ENCODE measurements at places on chromosomes 13 and 19.

DNA sequence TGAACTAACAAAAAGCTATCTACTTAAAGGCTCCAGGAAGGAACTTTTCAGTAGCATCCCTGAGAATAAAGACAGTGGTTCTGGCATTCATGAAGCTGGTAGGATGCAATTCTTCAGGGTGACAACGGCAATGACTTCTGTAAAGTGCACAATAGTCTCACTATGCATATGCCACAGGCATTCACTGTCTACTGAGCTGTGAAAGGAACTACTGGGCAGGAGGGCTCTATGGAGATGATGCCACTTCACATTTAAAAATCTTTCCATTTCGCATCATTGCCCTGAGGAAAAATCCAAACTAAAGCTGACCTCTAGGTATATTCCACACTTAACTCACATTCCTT lies 2020.6 kb upstream of the PCDH20 start:
- no peak for DNase-seq

GRCh38 chr19:2015608-2015950 lies at the start of gene BTBD2:
TSS of gene BTBD2 (minus strand) at chr19:2015714. CDS start at chr19:2015703, 11 bp downstream.
- DNase-seq: peak; percentile 23

DNA sequence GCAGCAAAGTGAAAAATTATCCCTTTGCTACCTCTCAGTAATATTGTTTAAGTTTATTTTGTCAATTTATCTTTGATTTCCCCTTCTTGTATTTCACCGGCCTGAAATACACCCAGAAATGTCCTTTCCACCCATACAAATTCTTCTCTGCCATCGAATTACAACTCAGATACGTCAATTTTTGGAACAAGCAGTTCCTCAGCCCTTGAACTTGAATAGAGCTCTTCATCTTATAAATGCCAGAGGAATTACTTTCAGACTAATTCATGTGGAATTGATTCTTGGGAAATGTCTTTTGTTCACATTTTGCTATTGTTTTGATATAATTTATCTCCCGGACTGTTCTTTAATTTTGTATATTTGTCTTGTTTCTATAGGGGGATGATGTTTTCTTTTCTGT lies 1359.3 kb upstream of the MIR17HG start:
- DNase-seq: no peak

GRCh38 chr13:76383676-76384461 lies 502.3 kb downstream of the KCTD12 start:
- no peak for DNase-seq

DNA sequence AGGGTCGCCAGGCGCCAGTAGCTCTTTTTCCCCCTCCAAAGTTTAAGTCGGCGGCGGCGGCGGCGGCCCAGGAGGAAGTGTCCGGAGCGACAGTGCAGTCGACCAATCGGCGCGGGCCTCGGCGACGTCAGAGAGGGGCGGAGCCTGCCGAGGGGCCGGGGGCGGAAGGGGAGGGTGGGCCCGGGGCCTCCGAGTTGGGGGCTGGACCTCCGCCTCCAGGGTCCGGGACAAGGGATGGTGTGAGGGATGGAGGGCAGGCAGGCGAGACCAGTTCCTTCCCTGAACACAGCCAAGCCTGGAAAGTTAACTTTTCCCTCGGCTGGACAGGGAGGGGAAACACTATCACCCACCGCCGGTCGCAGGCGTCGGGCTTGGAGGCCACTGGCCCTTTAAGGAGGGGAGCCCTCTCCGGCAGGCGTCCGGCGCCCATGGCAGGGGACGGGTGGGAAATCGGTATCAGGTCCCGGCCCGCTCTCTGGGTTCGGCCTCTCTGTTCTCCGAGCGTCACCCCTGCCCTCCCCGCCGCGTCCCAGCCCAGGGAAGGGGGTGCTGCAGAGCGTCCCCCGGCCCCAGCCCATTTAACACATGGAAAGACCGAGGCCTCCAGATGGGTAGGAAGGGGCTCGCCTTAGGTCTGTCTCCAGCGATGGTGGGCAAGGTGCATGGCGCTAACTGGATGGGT lies at the start of gene PRKD2:
TSS of gene PRKD2 (minus strand) at position 81 of the 682 bp plus-strand sequence. CDS start 744 bp downstream, outside the sequence.
- peak; percentile 80 for DNase-seq

- DNase-seq: no peak
Observed at GRCh38 chr13:41700790-41701310, 243.5 kb downstream of the RGCC start.

DNA sequence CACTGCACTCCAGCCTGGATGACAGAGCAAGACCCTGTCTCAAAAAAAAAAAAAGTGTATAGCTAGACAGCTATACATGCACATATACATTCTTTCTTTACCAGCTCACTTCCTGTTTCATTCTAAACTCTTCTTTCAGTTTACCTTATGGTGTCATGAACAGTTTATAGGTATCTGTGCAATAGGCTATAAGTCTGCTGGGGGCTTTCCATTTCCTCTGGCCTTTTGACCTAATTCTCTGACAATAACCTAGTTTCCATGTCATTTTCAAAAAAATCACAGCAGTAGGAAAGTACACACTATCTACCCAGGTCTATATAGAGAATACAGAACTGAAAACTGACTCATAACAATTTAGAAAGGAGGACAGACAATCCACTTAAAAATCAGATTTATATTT lies 24.4 kb upstream of the URAD start:
- no peak for DNase-seq

- no peak for DNase-seq
Observed at GRCh38 chr19:45847663-45848062, 15.3 kb downstream of the SYMPK start.

DNA sequence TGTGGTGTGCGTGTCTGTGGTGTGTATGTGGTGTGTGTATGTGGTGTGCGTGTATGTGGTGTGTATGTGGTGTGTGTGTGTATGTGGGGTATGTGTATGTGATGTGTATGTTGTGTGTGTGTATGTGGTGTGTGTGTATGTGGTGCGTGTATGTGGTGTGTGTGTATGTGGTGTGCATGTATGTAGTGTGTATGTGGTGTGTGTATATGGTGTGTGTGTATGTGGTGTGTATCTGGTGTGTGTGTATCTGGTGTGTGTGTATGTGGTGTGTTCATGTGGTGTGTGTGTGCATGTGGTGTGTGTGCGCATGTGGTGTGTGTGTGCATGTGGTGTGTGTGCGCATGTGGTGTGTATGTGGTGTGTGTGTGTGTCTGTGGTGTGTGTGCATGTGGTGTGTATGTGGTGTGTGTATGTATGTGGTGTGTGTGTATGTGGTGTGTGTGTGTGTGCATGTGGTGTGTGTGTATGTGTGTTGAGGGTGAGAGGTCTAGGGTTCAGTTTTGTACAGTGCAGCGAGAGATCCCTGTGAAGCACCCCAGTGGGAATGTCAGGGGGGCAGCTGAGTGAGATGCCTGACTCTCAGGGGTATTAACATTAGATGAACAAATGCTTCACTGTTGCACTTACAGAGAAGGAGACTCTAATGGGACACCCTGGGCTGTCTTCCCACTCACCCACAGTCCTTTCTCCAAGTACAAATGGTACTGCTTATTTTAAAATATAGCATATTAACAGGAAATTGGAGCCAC lies 61.3 kb upstream of the MEDAG start:
- no peak for DNase-seq

DNA sequence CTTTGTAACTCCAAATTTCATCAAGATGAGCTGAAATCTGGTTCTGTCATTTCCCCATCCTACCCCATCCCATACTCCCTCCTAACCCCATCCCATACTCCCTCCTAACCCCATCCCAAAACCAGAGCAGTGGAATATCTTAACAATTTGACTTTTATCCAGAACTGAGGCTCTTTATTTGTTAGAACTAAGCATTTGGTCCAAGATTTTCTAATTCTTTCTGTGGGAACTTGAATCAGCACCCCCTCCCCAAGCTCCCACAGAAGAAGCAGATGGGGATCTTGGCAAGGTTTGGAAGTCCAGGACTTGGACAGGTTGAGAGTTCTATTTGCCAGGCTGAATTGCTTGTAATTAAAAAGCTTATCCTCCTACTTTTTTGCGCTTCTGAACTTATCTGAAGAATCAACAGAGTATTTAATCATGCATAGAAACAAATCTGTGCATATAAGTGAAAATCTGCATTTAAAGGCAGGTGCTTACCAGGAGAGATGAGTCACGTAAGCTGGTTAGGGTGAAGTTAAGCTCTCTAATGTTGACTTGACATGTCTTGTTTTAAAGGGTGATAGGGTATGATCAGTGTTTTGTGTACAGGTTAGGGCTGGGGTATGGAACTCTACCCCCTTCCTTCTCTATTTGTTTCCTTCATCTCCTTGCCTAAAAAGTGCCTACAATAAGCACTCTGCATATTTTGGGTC lies 111.1 kb downstream of the COG6 start:
- no peak for DNase-seq

GRCh38 chr19:47309038-47309437 lies 623 bp upstream of the C5AR1 start:
- DNase-seq: no peak

GRCh38 chr13:40923867-40924266 lies 95.2 kb downstream of the ELF1 start:
- no peak for DNase-seq

DNA sequence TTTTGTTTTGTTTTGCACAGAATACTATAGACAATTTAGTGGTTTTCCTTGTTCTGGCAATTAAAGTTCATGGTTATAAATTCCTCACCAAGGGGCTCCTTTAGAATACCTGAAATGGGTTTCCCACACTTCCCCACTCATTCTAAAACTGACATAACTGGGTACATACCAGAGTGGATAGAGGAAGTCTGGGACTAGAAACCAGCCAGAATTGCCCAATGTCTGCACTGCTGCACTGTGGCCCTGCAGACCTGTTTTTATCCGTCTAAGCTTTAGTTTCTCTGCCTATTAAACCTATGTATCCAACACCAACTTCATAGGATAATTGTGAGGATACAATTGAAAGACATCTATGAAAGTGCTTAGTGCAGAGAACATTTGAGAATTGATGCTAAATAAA lies 498.6 kb downstream of the KCTD12 start:
- DNase-seq: no peak

DNA sequence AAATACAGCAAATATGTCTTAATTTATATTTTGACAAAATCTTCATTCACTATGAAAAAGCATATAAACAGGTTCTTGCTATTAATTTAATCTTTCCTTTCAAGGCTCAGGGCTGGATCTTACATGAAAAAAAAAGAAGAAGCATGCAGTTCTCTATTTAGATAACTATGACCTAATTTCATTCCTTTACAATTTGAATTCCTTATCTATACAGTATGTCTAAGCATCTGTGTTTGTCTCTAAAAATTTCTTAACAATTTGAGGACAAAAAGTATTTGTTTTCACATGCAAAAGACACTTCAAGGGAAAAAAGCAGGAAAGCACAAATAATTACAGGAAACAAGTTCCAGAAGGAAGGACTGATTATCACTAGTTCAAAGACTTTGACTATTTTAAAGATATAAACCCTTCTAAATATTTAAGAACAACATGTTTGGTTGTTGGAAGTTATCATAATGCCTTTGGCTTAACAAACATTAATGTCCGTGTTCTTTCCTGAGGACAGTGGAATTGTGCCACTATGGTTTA lies 157.5 kb downstream of the TBC1D4 start:
- no peak for DNase-seq

- no peak for DNase-seq
Observed at GRCh38 chr13:30169442-30169841, 137.9 kb downstream of the KATNAL1 start.

- DNase-seq: no peak
Observed at GRCh38 chr13:38462605-38463004, 113.0 kb downstream of the UFM1 start.

- DNase-seq: no peak
Observed at GRCh38 chr19:3981373-3981735, 3.9 kb downstream of the EEF2 start.

DNA sequence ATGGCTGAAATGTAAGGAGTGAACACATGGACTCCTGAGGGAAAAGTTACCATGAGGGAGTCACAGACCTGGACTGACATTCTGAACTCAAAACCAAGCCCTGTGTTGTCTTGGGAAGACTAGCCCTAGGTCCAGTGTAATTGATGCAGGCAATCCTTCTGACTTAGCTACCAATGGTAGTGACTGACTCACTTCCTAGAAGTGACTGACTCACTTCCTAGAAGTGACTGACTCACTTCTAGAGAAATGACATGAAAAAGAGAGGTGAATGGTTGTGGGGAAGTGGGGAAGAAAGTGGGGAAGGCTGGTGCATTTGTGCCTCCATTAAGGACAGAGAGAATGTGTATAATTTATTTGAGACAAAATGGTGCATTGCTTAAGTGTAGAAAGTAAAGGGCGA lies 49.9 kb downstream of the EDNRB start:
- DNase-seq: no peak

- no peak for DNase-seq
Observed at GRCh38 chr13:42865768-42866102, 84.4 kb downstream of the FAM216B start.

DNA sequence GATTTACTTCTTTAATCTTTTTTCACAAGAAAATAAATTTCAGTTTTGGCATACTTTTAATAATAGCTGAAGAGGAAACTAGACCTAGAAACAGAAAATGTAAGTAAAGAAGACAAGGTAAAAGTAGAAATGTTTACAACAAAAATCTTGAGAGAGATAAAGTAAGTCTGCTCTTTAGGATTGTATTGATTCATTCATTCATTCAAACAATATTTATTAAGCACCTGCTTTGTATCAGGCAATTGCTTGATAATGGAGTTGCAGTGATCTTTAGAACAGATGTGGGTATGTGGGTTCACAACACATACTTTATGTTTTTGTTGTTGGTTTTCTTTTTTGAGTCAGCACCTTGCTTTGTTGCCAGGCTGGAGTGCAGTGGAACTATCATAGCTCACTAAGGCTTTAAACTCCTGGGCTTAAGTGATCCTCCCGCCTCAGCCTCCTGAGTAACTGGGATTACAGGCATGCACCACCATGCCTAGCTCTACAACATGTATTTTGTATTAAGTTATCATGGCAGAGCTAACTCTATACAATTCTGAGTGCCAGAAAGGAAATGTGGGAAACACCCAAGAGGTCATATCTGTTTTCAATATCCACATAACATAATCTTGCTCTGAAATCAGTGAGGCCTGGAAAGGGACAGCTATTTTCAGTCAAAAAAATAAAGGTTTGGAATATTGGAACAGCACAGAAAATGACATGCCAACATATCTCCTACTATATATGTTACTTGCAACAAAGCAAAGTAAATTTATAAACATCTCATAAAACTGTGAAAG lies 8.8 kb upstream of the SPART start:
- DNase-seq: no peak
